ENCODE measurements at places on chromosomes 2 and 18. TPM values are rescaled to one million over a fixed set of nuclear protein-coding genes. Genes with fewer than 3 reads are reported as not detected.

SAG gene
- not detected for total RNA-seq

GPR45 gene
- not detected for total RNA-seq

ANKRD23 gene
- total RNA-seq, result 6.3 TPM

FSIP2 gene
- total RNA-seq, result 0.08 TPM

ADAM23 gene
- total RNA-seq, result 0.87 TPM

HEATR5B gene
- total RNA-seq, result 14.9 TPM

GAD1 gene
- total RNA-seq, result 2.6 TPM

ABHD1 gene
- not detected for total RNA-seq

DPYSL5 gene
- not detected for total RNA-seq

DNA sequence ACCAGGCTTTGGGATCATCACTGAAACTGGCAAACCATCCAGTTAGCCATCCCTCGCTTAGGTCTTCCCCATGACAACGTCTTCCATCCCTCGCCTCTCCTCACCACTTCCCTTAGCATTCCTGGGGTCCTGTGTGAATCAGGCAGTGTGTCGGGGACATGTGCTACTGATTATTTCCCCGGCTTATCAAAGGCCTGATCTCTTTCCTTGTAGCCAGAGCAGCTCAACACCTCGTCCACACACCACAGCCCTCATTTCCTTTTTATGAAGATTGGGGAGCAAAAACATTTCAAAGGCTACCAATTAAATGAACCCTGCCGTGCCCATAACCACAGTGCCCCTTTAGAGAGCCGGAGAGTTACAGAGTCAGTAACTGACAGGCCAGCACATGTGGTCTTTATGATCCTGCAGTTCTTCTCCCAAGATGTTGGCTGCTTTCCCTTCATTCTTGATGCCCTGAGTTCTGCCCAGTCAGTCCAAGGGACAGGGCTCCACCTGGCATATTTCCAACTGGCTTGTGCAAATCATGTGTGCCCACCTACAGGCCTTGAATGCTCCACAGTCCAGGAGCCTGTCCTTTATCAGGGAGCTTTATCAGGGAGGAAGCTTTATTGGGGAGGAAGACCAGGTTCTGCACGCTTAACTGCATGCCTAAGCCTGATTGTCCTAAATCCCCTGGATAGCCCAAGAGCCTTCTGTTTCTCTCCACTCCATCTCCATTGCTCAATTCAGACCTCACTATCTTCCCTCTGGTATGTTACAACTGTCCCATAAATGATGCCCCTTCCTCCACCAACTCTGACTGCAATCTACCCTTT lies 343.1 kb downstream of the CYRIA start:
- DNase-seq, result no peak

DNA sequence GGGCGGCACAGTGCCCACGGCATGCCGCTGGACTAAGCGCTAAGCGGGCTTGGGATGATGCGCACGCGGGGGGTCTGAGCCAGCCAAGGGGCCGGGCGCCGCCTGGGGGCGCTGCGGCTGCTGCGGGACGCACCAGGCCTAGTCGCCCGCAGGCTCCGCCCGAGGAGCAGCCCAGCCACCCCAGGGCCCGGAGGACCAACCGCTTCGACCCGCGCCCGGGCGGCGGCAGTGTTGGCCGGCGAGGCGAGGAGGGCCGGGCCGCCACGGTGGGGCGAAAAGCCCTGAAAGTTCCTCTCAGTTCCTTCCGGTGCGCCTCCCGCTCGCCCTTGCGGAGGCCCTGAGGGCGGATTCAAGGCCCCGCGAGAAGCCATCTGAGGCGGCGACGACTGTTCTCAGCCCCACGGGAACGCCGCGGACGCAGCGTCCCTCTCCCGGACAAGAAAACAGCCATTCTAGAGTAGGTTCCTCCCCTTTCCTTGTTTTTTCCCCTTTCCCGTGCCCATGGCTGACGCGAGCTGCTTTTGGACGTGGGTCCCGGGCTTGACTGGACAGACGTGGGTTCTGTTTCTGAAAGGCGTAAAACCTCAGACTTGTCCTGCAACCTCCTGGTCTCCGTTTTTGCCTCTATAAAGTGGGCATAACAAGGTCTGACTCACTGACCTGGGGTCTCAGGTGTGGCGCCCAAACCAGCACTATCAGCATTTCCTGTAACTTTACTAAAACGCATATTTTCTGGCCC lies at the start of gene ANKAR:
Gene ANKAR, plus strand, starts transcription at position 297 of the 739 bp plus-strand sequence. CDS start 1,821 bp downstream, outside the sequence.
- peak; percentile 77 for DNase-seq

- peak; percentile 36 for DNase-seq
Measured at GRCh38 chr2:241112592-241112991, 10.5 kb upstream of the MTERF4 start.

DNA sequence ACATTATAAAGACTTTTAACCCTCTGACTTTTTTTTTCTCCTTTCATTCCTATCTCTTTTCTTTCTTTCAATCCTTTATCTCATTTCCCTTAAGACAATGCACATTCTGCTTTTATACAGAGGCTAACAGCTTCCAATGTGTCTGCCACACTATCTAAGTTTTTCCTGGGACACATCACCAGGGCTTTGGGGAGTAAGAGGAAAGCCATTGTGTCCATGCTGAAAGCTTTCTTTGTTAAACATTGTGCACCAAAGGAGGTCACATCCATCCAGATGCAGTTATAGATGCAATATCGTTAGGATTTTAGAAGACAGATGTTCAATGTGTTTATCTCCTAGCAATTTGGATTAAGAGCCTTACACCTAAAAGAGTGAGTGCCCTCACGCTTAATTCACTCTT lies 534.1 kb downstream of the CNTNAP5 start:
- no peak for DNase-seq

- no peak for DNase-seq
Measured at GRCh38 chr2:68420254-68420910, 46.7 kb downstream of the FBXO48 start.

GRCh38 chr2:29293830-29294438 lies 178.7 kb downstream of the CLIP4 start:
- no peak for DNase-seq

- no peak for DNase-seq
Measured at GRCh38 chr2:215874418-215874817, 138.9 kb downstream of the MREG start.

GRCh38 chr2:28810384-28811285 lies at the start of gene SPDYA:
Gene SPDYA, plus strand, starts transcription at chr2:28810834. Its CDS starts 5,181 bp downstream, at chr2:28816015.
- DNase-seq, result peak; percentile 76

GRCh38 chr2:230520875-230521155 lies 104.8 kb downstream of the SP100 start:
- no peak for DNase-seq

GRCh38 chr2:44004735-44005602 lies 9.2 kb upstream of the LRPPRC start:
- no peak for DNase-seq

- DNase-seq, result no peak
Measured at GRCh38 chr2:37414470-37414949, 70.1 kb downstream of the QPCT start.

DNA sequence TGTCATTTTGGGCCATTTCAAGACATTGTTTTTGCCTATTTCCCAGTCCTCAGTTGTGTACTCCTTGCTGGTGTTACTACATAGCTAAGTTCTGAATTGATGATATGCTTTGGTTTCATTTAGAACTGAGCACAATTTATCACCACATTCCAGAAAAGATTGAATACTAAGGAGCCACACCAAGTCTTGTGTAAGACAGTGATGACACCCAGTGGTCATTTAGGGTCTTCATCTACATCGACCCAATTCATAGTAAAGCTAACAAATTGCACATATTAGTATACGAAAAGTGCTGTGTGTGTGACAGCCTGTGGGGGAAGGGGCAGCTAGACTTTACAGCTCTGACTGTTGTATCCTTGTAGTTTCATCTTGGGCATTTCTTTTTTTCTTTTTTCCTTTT lies 10.9 kb upstream of the DLX2 start:
- DNase-seq, result no peak

GRCh38 chr2:15449556-15450236 lies 111.4 kb downstream of the NBAS start:
- no peak for DNase-seq

GRCh38 chr2:234044157-234044556 lies 6.3 kb upstream of the SPP2 start:
- no peak for DNase-seq

- DNase-seq, result no peak
Measured at GRCh38 chr2:44638649-44639048, 276.9 kb downstream of the CAMKMT start.

GRCh38 chr2:171320208-171320621 lies 113.6 kb downstream of the METTL8 start:
- no peak for DNase-seq

DNA sequence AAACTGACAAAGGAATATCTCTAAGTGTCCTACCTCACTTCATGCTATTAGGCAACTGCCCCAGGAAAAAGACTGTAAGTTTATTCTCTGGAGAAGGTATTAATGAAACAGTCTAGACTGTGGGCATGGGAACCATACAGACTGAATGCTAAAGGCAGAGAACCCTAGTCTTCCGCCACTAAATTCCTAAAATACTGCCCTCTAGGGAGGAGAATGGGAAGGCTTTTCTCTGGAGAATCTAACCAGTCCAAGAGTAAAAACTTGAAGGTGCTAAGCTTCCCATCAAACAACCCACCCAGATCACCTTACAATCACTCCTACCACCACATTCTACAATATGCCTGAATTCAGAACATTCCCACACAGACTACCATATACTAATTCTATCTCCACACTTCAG lies 3.4 kb downstream of the SRBD1 start:
- no peak for DNase-seq

DNA sequence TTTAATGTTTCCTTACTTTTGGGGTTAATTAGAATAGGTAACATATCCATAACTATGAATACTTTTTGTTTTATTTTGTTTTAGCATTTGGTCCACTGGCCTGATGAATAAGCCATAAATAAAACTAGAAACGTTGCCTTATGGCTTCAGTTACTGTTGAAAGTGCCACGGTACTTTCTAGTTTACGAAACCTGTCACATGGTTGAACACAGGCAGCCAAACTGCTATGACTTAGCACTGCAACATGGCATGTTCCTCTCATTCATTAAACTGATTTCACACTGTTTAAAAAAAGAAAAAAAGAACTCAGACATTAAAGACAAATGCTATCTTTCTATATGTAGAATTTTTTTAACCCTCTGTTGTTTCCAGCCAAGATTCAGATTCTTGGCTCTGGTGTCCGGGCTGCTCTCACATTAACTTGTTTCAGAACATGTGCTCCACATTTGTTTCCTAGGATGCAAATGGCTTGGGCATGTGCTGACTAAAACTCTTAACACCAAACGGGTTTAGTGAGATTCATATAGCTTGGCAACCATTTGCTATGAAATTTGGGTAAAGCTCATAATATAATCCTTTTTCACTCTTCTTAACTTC lies 323.9 kb upstream of the RND3 start:
- DNase-seq, result no peak

- DNase-seq, result peak; percentile 29
Measured at GRCh38 chr18:3451989-3452749, 2.2 kb downstream of the TGIF1 start.

DNA sequence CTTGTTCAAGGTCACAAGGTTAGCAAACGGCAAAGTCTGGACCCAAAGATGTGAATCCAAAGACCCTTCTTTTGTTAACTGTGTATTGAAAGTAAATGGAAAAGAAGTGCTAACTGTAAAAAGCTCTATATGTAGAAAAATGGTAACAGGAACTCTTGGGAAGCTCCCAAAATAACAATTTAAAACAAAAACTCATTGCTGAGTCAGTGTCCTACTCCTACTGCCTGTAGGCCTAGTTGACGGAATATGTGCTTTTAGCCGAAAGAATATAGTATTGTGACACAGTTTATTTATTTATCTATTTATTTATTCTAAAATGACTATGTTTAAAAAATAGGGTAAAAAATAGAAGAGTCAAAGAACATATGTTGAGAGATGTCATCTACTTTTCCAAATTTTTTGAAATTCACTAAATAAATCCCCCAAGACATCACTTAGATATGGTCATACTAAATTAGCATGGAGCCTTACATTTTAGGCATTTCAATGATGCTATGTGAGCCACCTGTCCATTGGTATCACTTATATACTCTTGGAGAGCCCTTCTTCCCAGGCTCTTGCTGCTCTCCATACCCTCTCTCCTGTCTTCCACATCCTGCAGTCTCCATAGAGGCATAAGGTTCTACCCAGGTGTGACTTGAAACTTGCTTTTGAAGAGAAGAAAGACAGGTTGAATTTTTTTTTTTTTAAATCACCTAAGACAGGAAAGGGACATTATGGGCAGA lies 13.7 kb downstream of the COL5A2 start:
- no peak for DNase-seq

GRCh38 chr18:37853706-37854105 lies 288.1 kb upstream of the CELF4 start:
- no peak for DNase-seq

DNA sequence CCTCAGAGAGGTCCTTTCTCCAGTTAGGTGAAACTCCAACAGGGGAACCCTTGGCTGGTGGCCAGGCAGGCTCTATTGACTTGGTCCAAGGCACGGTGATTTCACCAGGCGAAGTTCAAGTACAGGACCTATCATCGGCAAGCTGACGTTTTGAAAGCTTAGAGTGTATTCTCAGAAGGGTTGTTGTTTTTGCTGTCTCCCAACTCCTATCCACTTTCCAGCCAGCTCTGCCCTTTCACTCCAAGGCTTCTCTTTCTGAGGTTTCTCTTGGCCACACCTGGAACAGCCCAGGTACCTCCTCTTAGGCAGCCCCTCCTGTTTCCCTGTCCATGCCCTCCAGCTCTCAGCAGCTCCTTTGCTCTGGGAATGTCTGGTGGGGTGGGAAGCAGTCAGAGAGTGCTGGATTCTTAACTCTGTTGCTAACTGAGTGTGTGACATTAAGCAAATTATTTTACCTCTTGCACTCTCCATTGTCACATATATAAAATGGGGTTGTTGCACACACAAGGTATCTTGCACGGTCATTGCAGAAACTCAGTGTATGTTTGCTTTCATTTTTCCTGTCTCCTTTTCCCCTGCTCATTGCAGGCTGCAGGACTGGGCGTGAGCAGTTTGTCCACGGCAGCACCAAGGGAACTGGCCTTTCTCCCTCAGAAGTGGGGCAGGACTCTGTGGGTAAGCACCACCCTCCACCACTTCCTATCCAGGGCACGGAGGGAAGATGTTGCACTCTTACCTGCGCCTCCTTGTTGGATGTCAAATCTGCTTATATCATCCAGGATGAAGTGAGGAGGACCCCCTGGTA lies 30.2 kb downstream of the CAPN13 start:
- DNase-seq, result no peak

DNA sequence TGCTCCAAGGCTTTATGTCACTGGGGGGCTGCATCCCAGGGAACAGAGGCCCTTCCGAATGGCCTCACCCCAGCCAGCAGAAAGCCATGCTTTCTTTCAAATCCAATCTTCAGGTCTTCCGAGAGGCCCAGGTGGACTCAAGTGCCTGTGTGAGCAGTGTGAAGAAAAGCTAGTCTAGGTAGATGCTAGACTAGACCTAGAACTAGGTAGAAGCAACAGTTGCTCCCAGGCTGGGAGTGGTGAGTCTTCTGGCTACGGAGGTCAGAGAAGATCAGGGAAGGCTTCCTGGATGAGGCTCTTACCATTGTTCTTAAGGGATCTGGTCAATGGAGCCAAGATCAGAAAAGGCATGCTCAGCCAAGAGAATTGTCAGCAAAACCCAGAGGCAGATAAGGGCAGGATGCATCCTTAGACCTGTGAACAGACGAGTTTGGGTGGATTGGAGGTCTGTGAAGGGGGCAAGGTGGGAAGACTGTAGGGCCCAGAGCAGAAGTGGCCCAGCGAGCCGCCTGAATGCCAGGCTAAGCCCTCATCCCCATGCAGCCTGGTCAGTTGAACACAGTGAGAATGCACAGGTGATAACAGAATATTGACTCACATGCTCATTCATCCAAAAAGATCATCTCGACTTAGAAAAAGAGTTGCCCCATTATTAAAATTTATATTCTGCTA lies 110.8 kb downstream of the SMAD7 start:
- DNase-seq, result no peak
